ENCODE measurements at places on chromosomes 5 and 9.
A peak's percentile ranks its signal among the peaks of the same experiment; 100 is the strongest.

DNA sequence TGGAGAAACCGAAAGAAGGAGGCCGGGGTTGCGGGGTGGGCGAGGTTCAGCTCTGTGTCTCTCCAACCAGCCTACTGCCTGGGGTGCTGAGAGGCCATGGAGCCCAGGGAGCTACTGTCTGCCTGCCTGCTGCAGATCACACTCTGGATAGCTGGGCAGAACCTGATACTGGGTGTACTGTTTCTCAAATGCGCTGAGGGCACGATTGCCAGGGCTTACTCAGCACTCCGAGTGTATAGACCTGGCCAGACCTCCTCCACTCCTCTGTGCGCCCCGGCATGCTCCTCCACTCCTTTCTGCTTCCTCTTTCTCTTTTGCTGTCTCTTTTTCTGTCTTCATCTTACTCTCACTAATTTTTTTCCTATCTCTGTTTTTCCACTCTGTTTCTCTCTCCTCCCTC lies 215.1 kb downstream of the PAPPA start:
- H3K36me3 ChIP-seq: no peaks in the 10 kb centered on the region
- no peak for DNase-seq
- no peak overlapping the region for H3K4me3 ChIP-seq
- no peaks in the 10 kb centered on the region for H3K4me1 ChIP-seq
- H3K27ac ChIP-seq: no peak overlapping the region

- no peaks in the 10 kb centered on the region for H3K36me3 ChIP-seq
- peak; percentile 48 for DNase-seq
- H3K27ac ChIP-seq: no peak overlapping the region
- H3K4me1 ChIP-seq: no peaks in the 10 kb centered on the region
- H3K4me3 ChIP-seq: no peak overlapping the region
Measured at GRCh38 chr5:81506900-81507588, 113.1 kb upstream of the ACOT12 start.

GRCh38 chr9:97319395-97319794 lies 11.9 kb downstream of the CCDC180 start:
- H3K4me1 ChIP-seq: no peaks in the 10 kb centered on the region
- H3K4me3 ChIP-seq: no peak overlapping the region
- DNase-seq: no peak
- no peak overlapping the region for H3K27ac ChIP-seq
- H3K27me3 ChIP-seq: no peaks in the 10 kb centered on the region
- H3K36me3 ChIP-seq: no peaks in the 10 kb centered on the region

DNA sequence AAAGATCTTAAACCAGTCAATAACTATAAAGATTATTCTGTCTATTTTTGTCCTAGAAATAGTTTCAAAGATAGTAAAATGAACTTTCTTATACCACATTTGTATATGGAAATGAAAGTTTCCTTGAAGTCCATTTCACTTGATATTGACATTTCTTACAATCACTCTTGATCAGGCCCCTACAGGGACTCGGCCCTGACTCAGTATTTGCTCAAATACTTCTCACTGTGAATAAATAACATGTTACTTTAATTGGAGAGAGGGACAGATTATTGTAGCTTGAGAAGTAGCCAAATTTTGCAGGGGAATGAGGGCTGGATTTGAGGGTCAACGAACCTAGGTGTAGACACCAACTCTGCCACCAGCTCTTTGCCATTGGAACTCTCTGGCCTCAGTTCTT lies 25.6 kb upstream of the SMARCA2 start:
- no peak for DNase-seq
- no peak overlapping the region for H3K4me3 ChIP-seq
- no peaks in the 10 kb centered on the region for H3K4me1 ChIP-seq
- no peaks in the 10 kb centered on the region for H3K36me3 ChIP-seq
- no peaks in the 10 kb centered on the region for H3K27me3 ChIP-seq

DNA sequence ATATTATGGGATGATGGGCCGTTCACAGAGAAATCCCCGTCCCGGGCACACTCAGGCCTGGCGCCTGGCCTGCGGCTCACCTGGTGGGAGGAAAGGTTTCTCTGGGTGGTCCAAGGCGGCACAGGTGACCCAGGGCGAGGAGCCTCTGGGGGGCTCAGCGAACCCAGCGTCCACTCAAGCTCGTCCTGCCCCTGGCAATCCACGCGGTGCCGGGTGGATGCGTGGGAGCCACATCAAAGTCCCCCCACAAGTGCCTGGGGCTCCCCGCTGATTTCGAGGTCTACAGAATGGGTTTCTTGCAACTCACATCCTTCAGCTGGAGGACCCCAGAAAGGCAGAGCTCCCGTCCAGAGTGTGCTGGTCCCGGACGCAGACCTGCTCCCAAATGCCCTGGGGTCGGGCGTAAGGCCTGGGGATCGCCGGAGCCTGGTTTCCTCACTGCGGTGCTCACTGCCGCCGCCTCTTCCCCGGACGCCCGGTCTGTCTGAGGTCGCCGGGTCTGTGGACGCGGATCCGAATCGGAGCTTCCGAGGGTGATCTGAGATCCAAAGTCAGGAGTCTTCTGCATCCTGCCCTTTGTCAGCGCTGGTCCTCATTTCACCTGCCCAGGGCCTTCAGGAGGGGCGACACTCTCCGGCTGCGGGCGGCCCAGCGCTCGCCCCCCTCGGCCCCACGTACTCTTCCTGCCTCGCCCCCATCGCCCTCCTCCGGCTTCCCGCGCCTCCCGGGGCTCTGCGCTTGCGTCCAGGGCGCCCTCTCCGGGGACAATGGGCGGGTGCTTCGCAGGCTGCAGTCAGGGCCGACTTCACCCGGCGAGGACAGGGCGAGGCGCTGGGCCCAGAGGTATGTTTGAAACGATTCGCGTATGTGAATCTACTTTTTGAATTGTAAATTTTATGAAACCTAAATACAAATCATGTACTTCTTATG lies 20.0 kb upstream of the RUFY1 start:
- peak overlapping the region; percentile 39 for H3K4me3 ChIP-seq
- H3K36me3 ChIP-seq: no peaks in the 10 kb centered on the region
- peak overlapping the region; percentile 40 for H3K27ac ChIP-seq
- peak; percentile 68 for DNase-seq

- no peak for DNase-seq
- H3K36me3 ChIP-seq: no peaks in the 10 kb centered on the region
- no peak overlapping the region for H3K27ac ChIP-seq
- H3K4me1 ChIP-seq: no peaks in the 10 kb centered on the region
- no peaks in the 10 kb centered on the region for H3K27me3 ChIP-seq
Measured at GRCh38 chr5:119655061-119655460, 25.7 kb downstream of the FAM170A start.

GRCh38 chr5:74122979-74123590 lies 497.1 kb downstream of the ARHGEF28 start:
- no peaks in the 10 kb centered on the region for H3K36me3 ChIP-seq
- no peak for DNase-seq
- H3K27me3 ChIP-seq: no peaks in the 10 kb centered on the region
- H3K4me1 ChIP-seq: no peaks in the 10 kb centered on the region

DNA sequence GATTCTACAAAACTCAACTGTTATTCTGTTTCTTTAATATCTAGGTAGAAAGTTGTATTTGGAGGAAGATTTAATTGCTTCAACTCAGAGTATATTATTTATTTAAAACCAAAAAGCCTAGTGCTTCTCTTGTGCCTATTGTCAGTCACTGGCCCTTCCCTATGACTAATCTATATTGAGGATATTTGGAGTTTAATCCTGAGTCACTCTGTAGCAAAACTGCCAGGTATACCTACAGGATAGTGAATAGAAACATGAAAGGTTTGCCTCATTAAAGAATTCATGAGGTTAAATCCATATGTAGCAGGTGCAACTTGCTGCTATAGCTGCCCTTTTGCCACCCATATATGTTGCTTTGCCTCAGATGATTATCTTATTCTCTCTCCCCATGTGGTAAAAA lies 15.1 kb downstream of the PLK2 start:
- no peak for DNase-seq
- no peak overlapping the region for H3K27ac ChIP-seq
- no peaks in the 10 kb centered on the region for H3K27me3 ChIP-seq
- no peak overlapping the region for H3K4me3 ChIP-seq
- no peaks in the 10 kb centered on the region for H3K4me1 ChIP-seq

GRCh38 chr5:14366763-14367162 lies 214.8 kb upstream of the OTULINL start:
- H3K4me3 ChIP-seq: no peak overlapping the region
- peaks cover 22% of the 10 kb centered on the region for H3K36me3 ChIP-seq
- no peaks in the 10 kb centered on the region for H3K4me1 ChIP-seq
- no peak for DNase-seq

DNA sequence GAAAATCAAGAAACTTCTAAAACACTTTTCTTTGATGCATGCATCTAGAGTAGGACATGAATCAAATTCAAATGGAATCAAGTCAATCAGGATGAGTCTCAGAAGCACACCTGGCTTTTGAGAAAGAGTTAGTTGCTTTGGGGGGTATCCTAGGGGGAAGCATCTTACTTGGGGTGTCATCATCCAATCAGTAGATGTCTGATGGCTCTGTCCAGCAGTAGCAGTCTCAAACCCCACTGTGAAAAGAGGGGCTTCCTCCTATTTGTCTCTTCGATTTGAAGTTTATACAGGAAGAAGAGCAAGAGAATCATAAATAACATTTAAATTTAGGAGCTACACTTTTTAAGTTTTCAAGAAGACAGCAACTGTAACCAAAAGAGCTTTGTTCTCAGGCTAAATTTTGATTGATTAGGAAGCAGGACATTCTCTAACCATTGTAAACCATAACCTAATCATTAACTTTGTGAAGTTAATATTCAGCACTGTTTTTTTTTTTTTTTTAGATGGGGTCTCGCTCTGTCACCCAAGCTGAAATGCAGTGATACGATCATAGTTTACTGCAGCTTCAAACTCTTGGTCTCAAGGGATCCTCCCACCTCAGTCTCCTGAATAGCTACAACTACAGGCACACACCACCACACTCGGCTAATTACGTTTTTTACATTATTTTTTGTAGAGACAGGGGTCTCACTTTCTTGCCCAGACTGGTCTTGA lies 614.7 kb downstream of the CSNK1G3 start:
- H3K27me3 ChIP-seq: no peaks in the 10 kb centered on the region
- no peak overlapping the region for H3K27ac ChIP-seq
- H3K36me3 ChIP-seq: no peaks in the 10 kb centered on the region
- DNase-seq: no peak
- H3K4me1 ChIP-seq: no peaks in the 10 kb centered on the region

GRCh38 chr5:172796306-172796705 lies 25.3 kb upstream of the DUSP1 start:
- no peak for DNase-seq
- H3K27ac ChIP-seq: peak overlapping the region; percentile 48
- no peaks in the 10 kb centered on the region for H3K36me3 ChIP-seq
- no peaks in the 10 kb centered on the region for H3K27me3 ChIP-seq

- H3K36me3 ChIP-seq: peaks cover 11% of the 10 kb centered on the region
- no peak for DNase-seq
- H3K27me3 ChIP-seq: no peaks in the 10 kb centered on the region
- no peak overlapping the region for H3K4me3 ChIP-seq
Measured at GRCh38 chr5:179862296-179862695, 3.7 kb upstream of the MRNIP start.

DNA sequence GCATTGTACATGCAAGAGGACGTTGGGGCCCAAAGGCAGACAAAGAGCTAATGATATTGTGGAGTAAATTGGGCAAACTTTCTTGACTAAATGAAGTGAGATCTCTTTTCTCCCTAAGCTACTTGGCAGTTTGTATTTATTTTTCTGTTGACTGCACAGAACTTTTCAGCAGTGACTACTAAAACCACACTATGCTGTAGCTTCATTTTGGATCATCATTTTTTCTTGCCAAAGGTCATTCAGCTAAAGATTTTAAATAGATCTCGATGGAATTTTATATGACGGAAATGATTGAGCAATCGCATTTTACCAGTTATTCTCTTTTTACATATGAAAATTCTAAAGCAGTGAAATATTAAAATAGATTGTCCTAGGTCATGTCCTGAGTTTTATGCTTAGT lies 286.1 kb upstream of the ACTBL2 start:
- DNase-seq: no peak
- H3K4me1 ChIP-seq: no peaks in the 10 kb centered on the region
- no peaks in the 10 kb centered on the region for H3K27me3 ChIP-seq
- H3K4me3 ChIP-seq: no peak overlapping the region
- H3K36me3 ChIP-seq: no peaks in the 10 kb centered on the region

DNA sequence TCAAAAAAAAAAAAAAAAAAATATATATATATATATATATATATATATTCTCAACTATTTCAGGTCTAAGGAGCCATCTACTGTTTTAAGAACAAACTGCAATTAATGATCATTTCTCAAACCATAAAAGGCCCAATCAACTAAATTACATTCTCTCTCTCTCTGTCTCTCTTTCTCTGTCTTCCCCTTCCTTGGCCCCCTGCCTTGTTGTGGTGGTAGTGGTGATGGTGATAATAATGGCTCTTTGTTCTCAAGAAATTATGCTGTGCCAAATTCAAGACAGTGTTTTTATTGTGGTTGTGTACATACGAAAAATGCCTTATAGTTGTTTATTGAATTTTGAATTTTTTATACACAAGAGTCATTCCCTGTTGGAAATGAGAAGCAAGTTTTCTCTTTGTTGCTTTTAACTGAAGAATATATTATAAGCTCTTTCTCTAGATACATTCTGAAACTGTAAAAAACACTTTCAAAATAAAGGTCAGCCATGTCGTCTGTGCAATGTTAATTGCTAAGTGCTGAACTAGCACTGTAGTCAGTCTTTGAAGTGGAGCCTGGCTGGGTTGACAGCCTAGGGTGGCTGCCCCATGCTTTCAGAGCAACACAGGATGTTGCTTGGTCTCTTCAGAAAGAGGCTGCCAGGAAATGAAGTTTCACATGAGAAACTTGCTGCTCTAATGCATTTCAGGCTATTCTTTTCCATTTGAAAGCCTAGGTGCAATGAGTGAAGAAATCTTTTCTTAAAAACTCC lies 96.0 kb downstream of the HINT1 start:
- H3K4me1 ChIP-seq: no peaks in the 10 kb centered on the region
- H3K27me3 ChIP-seq: no peaks in the 10 kb centered on the region
- no peak overlapping the region for H3K4me3 ChIP-seq
- no peaks in the 10 kb centered on the region for H3K36me3 ChIP-seq

DNA sequence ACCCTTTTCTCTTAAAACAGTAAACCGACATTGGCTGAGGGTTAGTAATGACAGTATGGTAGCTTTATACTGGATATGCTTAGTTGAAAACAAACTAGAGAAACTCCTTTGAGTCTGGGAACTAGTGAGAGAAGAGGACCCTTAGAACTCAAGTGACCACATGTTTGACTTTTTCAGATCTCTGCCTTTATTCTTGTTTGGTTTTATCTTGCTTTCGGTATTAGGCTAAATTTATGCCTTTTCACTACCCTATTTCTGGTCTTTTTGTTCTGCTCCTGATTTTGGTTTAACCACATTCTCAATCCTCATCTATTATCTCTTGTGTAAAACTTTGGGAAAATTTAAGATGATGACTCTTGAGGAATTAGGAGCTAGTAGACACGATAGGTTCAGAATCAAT lies 11.0 kb downstream of the SNAPC3 start:
- H3K27me3 ChIP-seq: no peaks in the 10 kb centered on the region
- H3K27ac ChIP-seq: no peak overlapping the region
- no peaks in the 10 kb centered on the region for H3K36me3 ChIP-seq
- H3K4me1 ChIP-seq: peaks cover 5% of the 10 kb centered on the region
- no peak for DNase-seq
- H3K4me3 ChIP-seq: no peak overlapping the region

GRCh38 chr9:123975871-123976270 lies 35.7 kb upstream of the LHX2 start:
- DNase-seq: no peak
- no peak overlapping the region for H3K27ac ChIP-seq

Data from colonic mucosa (tissue), 4 donors.